ENCODE measurements at places on chromosomes 1 and 21. TPM values are rescaled to one million over a fixed set of nuclear protein-coding genes. Genes with fewer than 3 reads are reported as not detected.

MCOLN3 gene
- polyA plus RNA-seq: 1.6 TPM

ARHGEF10L gene
- 18.9 TPM for polyA plus RNA-seq

SPRR1B gene
- not detected for polyA plus RNA-seq

CD244 gene
- polyA plus RNA-seq: 1.2 TPM

ALX3 gene
- polyA plus RNA-seq: not detected

HAPLN2 gene
- not detected for polyA plus RNA-seq

SKI gene
- polyA plus RNA-seq: 53.3 TPM

AMY2A gene
- polyA plus RNA-seq: not detected

NBPF20 gene
- 2.9 TPM for polyA plus RNA-seq

SNX7 gene
- 29.6 TPM for polyA plus RNA-seq

SAMSN1 gene
- polyA plus RNA-seq: 1.1 TPM

ECM1 gene
- polyA plus RNA-seq: 5.6 TPM

LCE1D gene
- not detected for polyA plus RNA-seq

LPGAT1 gene
- 19.0 TPM for polyA plus RNA-seq

OR2T29 gene
- polyA plus RNA-seq: not detected

HENMT1 gene
- polyA plus RNA-seq: 13.9 TPM

PRKAA2 gene
- polyA plus RNA-seq: 51.2 TPM

LAMC2 gene
- 2.9 TPM for polyA plus RNA-seq

ANKRD34A gene
- 0.78 TPM for polyA plus RNA-seq

TCHH gene
- polyA plus RNA-seq: not detected

LMX1A gene
- 1.4 TPM for polyA plus RNA-seq

MPL gene
- polyA plus RNA-seq: not detected

STX12 gene
- 48.2 TPM for polyA plus RNA-seq

OR2AK2 gene
- polyA plus RNA-seq: not detected

LHX8 gene
- polyA plus RNA-seq: 0.11 TPM

RBP7 gene
- 7.3 TPM for polyA plus RNA-seq

SMG5 gene
- polyA plus RNA-seq: 48.6 TPM

PPM1J gene
- polyA plus RNA-seq: not detected

CYP4B1 gene
- not detected for polyA plus RNA-seq

C4BPA gene
- polyA plus RNA-seq: 1.4 TPM

NUP210L gene
- not detected for polyA plus RNA-seq

CTTNBP2NL gene
- polyA plus RNA-seq: 17.5 TPM

S100A8 gene
- polyA plus RNA-seq: 8.1 TPM

RALGPS2 gene
- 50.0 TPM for polyA plus RNA-seq

TRAF3IP3 gene
- 3.2 TPM for polyA plus RNA-seq

GPR25 gene
- polyA plus RNA-seq: not detected
